ENCODE measurements at places on chromosomes 4 and X.

- no peak for DNase-seq
Measured at GRCh38 chr4:151668689-151669402, 92.0 kb downstream of the GATB start.

- DNase-seq: no peak
Measured at GRCh38 chr4:109559625-109559982, 442 bp upstream of the MCUB start.

DNA sequence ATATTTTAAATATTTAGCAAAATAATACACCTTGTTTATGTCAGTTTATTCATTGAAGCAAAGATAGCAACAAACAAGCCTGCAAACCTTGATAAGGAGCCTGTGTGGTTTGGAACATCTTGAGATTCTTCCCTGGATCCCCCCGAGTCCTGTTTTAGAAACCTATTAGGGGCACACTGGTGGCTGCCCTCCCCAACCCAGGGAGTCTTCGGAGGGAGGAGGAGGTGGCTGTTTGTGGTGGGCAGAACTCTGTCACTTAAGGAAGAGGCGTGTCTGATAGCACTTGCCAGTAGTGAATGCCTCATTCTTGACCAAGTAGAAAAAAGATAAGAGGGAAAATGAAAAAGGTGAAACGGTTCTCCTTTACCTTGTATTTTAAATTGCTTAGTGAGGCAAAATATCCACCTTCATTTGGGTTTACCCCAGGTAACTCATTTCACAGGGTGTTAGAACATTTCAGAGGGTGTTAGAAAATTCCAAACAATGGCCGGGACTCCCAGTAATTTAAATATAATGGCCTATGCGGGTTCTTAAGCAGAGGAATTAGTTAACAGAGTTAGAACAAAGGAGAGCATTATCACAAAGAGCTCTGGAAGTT, 10.4 kb downstream of the KIT start:
- no peak for DNase-seq

DNA sequence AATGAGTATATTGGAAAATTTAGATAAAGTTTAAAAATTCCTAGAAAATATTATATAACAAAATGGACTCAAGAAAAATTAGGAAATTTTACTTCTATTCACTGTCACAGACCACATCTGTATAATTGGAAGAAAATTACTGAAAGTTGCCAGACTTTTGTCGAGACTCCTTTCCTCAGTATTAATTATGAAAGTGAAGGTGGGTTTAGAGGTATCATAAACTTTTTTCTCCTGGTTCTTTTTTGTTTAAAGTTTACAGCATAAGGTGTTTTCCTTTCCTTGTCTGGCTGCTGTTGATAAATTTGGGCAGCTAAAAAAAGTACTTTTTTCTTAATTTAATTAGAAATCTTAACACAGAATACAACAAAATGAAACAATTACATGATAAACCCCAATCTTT, 6.7 kb upstream of the TEX13D start:
- no peak for DNase-seq

DNA sequence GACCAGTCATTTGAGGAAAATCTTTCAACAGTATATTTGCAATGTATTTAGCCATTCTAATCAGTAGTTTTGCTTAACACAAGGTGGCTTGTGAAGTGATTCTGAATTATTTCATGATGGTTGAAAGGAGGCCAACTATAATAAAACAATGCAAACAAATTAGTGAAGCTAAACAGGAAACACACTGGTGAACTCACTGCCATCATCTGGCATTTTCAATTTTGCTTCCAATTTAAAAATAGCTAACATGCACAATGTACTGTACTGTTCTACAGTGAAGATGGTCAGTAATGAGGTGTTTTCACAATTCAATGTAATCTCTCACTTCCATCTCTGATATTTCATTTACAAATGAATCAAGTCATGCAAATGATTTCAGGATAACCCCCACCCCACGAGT, 31.1 kb downstream of the PGRMC2 start:
- no peak for DNase-seq

GRCh38 chr4:150156543-150156942, 78.3 kb downstream of the DCLK2 start:
- DNase-seq: no peak

All from T1000 (cell line).